ENCODE measurements at places on chromosomes 4 and X.

DNA sequence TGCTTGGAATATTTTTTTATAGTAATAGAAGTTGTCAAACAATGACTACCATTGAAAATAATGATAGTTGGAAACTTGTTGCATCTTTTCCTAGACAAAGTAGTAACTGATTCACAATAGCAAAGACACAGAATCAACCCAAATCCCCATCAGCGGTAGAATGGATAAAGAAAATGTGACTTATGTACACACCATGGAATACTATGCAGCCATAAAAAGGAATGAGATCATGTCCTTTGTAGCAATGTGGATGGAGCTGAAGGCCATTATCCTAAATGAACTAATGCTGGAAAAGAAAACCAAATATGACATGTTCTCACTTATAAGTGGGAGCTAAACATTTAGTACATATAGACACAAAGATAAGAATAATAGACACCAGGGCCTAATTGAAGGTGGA lies 49.7 kb downstream of the ATP10D start:
- DNase-seq, result no peak

DNA sequence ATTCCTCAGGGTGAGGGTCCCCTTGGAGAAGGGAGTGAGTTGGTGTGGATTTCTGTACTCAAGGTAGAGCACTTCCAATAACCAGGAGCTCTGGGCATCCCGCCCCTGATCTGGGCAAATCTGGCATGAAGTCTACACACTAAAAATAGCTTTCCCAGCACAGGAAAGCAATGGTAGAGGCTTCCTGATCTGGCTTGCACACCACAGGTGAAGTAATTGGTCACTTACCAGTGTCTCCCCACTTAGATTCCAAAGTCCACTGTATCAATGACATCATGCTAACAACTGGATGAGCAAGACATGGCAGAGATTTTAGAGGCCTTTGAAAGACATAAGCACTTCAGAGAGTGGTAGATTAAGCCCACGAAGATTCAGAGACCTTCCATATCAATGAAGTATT lies 17.8 kb upstream of the IDS start:
- no peak for DNase-seq

GRCh38 chr4:43233321-43233720 lies 340.8 kb downstream of the GRXCR1 start:
- DNase-seq, result no peak

GRCh38 chr4:118740869-118741268 lies 55.7 kb downstream of the METTL14 start:
- no peak for DNase-seq

GRCh38 chr4:177128306-177128705 lies 181.4 kb upstream of the NEIL3 start:
- DNase-seq, result no peak

DNA sequence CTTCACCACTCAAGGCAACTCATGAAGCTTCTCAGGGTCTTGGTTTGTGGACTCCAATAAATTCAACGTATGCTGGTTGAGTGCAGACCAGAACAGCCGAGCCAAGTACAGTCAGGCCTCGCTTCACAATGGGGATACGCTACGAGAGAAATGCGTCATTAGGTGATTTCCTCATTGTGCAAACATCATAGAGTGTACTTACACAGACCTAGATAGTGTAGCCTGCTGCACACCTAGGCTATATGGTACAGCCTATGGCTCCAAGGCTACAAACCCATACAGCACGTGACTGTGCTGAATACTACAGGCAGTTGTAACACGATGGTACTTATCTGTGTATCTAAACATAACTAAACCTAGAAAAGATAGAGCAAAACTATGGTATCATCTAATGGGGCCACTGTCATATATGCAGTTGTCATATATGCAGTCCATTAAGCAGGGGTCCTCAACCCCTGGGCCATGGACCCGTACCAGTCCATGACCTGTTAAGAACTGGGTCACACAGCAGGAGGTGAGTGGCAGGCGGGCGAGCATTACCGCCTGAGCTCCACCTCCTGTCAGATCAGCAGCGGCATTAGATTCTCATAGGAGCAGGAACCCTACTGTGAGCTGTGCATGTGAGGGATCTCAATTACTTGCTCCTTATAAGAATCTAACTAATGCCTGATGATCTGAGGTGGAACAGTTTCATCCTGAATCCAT lies 31.5 kb downstream of the RTL5 start:
- no peak for DNase-seq

- no peak for DNase-seq
Observed at GRCh38 chr4:11735651-11736050, 307.0 kb upstream of the HS3ST1 start.

GRCh38 chr4:11585506-11585905 lies 156.8 kb upstream of the HS3ST1 start:
- DNase-seq, result no peak

- no peak for DNase-seq
Observed at GRCh38 chrX:136783159-136783558, 2.4 kb upstream of the ARHGEF6 start.

- no peak for DNase-seq
Observed at GRCh38 chr4:168503652-168504362, 7.0 kb downstream of the PALLD start.

- DNase-seq, result peak; percentile 31
Observed at GRCh38 chr4:53532521-53532920, 58.8 kb downstream of the LNX1 start.

GRCh38 chrX:48064261-48064660 lies 7.2 kb downstream of the ZNF630 start:
- DNase-seq, result no peak

- no peak for DNase-seq
Observed at GRCh38 chr4:188025476-188025875, 29.9 kb downstream of the ZFP42 start.

DNA sequence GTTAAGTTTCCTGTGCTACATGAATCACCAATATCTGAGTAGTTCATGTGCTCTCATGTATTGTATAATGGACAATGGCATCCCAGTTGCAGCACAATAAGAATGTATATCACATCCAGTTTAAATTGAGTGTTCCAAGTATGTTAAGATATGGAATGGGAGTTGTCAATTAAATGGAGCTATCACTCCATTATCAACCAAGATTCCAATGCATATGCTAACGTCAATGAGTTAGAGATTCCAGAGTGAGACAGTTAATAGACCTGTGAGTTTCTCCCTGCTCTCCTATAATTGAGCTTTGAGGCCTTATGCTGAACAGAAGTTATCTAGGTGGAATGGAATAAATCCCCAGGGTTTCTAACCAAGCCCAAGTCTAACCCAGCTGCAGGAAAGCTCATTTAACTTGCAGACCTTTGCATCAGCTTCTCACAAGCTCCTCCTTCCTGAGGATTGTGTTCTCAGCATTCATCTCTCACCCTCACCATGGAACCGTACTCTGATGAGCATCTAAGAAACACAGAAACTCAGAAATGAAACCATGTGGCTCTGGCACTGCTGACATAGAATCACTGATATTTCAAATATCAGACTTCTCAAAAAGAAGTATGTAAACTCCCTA lies 84.8 kb downstream of the TIGD2 start:
- DNase-seq, result no peak

DNA sequence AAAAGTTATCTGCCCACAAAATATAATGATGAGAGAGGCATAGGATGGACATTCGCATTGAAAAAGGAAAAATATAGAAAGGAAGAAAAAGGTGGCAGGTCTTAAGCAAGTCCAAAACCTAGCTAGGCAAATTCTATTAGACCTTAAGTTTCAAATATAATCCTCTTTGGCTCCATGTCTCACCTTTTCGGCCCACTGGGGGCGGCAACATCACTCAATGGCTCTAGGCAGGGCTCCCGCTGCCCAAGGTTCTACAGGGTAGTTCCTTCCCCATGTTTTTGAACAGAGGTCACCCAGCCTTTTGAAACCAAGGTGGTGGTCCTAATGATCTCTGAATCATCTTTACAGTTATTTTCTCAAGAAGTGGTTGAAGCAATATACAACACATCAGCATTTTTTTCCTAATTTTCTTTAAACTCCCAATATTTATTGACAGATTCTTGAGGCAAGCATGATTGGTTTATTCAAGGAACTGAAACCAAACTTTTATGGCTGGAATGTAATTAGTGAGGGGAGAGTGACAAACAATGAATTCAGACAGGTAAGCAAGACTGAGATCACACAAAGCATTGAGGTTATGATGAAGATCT lies 309.4 kb downstream of the ANTXR2 start:
- DNase-seq, result no peak

GRCh38 chrX:67384403-67384802 lies 159.4 kb upstream of the AR start:
- no peak for DNase-seq

DNA sequence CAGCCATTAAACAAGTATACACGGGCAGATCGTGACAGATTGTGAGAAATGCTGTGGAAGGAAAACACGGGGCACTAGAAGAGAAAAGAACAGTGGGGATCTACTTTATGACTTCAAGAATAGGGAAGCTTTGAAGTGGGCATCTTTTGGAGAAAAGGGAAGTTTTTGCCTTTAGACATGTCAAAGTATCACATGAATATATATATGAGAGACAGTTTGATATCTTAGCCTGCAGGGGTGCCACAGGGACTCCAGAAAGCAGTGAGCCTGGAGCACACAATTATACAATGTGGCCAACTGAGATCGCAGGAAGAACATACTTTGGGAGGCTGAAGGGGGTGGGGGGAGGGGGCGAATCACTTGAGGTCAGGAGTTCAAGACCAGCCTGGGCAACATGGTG lies 35.7 kb downstream of the RELL1 start:
- DNase-seq, result no peak

GRCh38 chr4:97235521-97235920 lies 907.8 kb downstream of the STPG2 start:
- peak; percentile 70 for DNase-seq

DNA sequence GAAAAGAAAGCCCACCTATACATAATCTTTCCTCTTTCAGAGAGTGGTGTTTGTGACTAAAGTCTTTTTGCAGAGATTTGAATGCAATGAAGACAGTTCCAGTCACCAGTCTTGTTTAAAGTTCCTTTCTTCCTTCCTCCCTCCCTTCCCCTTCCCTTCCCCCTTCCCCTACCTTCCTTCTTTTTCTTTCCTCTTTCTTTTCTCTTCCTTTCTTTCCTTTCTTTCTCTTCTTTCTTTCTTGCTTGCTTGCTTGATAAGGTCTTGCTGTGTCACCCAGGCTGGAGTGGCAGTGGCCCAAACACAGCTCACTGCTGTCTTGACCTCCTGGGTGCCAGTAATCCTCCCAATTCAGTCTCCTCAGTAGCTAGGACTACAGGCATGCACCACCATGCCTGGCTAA lies 19.0 kb upstream of the ASB5 start:
- no peak for DNase-seq

Data from spinal cord (tissue), 10 donors.